Fibroblast of skin of scalp (primary cell): ENCODE measurements at places on chromosomes 16 and 17.
A peak's percentile ranks its signal among the peaks of the same experiment; 100 is the strongest.

- DNase-seq, result no peak
These were observed 524 bp downstream of the STRADA start for GRCh38 chr17:63741143-63741407.

- no peak for DNase-seq
These were observed 720 bp upstream of the ZPBP2 start for GRCh38 chr17:39867084-39867879.

DNA sequence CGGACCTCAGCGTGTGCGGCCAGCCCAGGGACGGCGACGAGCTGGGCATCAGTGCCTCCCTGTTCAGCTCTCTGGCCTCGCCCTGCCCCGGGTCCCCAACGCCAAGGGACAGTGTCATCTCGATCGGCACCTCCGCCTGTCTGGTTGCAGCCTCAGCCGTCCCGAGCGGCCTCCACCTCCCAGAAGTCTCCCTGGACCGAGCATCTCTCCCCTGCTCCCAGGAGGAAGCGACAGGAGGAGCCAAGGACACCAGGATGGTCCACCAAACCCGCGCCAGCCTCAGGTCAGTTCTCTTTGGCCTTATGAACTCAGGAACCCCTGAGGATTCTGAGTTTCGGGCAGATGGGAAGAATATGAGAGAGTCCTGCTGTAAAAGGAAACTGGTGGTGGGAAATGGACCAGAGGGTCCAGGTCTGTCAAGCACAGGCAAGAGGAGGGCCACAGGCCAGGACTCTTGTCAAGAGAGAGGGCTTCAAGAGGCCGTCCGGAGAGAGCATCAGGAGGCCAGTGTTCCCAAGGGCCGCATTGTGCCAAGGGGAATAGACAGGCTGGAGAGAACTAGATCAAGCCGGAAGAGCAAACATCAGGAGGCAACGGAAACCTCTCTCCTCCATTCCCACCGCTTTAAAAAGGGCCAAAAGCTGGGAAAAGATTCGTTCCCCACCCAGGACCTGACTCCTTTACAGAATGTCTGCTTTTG lies 825 bp downstream of the HASPIN start:
- no peak for DNase-seq

DNA sequence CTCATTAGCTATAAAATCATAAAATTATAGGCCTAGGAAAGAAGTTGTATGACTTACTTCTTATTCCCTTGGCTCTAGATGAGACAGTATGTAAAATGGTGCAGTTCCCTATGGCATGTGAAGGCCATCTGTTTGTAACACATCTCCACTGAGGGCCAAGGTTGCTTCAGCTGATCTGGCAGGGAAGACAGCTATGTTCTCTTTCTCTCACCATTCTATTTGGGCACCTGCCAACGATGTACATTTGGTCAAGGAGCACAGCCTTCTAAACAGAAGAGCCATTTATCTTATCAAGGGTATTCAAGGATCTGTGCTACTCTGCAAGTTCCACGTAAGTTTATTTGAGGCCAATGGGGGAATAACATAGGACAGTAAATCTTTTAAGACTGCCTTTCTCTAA lies 129.8 kb upstream of the TOM1L1 start:
- no peak for DNase-seq

DNA sequence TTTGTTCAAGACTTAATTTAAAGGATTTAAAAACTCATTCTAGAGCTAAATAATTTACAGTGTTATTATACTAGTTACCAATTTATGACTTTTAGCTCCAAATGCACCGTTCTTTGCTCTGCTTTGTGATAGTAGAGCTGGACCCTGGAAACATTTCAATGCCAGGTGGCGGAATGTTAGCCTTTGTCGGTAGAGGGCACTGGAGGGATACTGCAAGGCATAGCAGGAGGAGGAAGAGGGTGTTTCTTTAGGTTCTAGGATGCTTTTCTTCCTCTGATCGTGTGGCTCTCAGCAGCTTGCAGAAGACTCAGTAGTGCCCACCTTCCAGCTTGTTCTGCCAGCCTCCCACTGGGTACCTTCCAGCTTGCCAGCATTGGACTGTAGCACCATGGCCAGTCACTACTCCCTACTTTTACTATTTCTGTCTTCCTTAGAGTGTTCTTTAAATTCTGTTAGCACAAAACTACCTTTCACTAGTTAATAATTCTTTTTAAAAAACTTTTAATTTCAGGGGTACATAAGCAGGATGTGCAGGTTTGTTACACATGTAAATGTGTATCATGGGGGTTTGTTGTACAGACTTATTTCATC lies 325.3 kb downstream of the UTP18 start:
- no peak for DNase-seq

DNA sequence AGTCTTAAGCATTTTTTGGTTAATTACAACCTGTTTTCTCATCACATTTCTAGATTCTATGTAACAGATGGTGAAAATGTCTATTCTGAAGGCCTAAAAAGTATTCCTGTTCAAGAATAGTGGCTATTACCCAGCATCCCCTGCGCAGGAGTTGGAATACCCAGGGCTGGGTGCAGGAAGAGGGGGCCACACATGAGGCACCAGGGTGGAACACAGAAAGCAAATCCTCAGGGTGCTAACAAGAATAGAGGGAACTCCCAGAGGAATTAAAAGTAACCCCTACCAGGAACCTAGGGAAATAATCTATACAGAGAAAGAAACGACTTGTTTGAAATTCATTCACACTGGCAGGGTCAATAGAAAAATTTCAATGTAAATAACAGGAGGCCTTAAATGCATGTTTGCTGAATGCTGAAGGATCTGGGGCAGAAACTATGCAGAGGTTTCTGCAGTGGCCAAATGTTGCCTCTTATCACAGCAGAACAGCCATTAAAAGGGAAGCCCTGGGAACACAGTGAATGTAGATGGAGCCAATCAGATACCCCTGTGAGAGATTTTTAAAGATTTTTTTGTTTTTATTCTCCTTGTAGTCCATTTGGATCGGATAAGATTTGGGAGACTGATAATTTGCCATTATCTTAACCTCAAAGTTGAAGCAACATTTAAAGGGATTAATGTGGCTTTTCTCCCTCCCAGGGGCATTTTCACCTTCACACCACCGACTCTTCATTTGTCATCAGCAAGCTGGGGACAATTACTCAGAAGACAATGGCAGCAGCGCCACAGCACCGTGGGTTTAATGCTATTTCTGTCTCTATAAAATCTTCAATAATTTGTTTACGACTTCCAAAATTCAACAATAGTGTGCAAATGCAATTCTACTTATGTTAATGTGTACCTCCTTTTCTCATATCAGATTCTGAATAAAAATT lies 196.0 kb upstream of the PSMD7 start:
- no peak for DNase-seq

GRCh38 chr17:47297661-47298400 lies 25.9 kb upstream of the EFCAB13 start:
- no peak for DNase-seq

GRCh38 chr16:87170310-87170709 lies 146.9 kb downstream of the C16orf95 start:
- no peak for DNase-seq

DNA sequence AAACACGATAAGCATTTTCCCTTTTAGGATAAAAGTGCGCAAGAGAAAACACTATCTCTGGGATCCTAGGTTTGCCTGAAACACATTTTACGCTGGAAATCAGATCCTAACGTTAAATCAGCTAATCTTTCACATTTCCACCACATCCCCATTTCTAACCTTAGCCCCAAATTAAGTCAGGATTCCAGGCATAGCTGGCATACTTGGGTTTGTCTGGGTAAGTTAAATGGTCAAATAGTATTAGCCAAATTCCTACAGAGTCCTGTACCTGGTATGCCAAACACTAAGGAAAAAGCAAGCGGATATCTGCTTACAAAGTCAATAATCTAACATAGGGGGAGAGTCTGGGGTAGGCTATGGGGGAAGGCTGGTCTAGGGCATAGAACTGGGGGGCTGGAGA lies 557.4 kb upstream of the ZFHX3 start:
- DNase-seq, result peak; percentile 4

- peak; percentile 70 for DNase-seq
These were observed 364.7 kb upstream of the DYNLRB2 start for GRCh38 chr16:80176114-80176513.

- no peak for DNase-seq
These were observed 182.6 kb downstream of the LGALS9B start for GRCh38 chr17:20284570-20285295.

GRCh38 chr16:68499006-68499405 lies 40.1 kb upstream of the ZFP90 start:
- no peak for DNase-seq

DNA sequence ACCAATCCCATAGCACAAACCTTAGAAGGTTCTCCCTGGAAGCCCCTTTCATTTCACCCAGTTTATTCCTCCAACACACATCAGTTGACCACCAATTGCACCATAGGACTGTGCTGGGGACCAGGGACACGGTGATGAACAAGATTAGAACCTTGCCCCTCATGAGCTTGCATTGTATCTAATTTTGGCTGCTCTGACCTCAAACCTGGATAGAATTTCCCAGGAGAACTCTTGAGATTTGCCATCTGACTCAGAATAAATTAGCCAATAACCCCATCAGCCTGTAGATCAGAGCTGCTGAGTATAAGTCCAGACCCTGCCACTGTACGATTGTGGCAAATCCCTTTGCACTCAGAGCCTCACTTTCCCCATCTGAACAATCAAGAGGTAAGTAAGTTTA lies 52.1 kb downstream of the CDH11 start:
- peak; percentile 31 for DNase-seq

- DNase-seq, result peak; percentile 38
These were observed 527 bp downstream of the EIF5A start for GRCh38 chr17:7307686-7308624.

GRCh38 chr17:17782523-17783115 lies 54.2 kb downstream of the SREBF1 start:
- no peak for DNase-seq

DNA sequence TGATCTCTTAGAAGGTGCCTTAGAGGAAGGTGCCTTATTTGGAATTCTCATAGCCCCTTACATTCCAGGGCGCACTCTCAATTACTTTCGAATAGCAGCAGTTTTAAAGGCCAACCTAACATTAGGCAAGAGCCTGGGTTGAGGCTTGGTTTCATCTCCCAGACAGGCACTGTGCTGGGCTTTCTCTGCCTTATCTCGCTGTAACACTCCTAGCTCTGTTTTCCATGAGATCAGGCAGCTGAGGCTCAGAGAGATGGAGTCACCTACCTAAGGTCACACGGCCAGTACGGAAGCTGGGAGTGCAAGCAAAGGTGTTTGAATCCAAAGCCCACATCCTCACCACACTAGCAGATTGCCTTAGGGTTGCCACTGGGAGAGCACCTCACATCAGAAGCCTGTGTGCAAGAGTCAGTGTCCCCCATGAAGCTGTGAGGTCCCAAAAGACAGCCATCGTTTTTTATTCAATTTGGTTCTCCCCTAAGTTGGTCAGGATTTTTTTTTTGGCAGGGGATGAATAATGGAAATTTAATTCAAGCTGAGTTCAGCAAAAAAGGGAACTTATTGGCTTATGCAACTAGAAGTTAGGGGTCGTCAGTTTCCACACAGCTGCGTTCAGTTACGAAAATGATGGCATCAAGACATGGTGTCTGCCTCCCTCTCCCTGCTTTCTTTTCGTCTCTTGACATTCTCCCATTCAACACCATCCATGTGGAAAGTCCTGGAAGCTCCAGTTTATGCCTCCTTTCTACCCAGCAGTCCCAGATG lies 206.4 kb downstream of the KATNIP start:
- no peak for DNase-seq

DNA sequence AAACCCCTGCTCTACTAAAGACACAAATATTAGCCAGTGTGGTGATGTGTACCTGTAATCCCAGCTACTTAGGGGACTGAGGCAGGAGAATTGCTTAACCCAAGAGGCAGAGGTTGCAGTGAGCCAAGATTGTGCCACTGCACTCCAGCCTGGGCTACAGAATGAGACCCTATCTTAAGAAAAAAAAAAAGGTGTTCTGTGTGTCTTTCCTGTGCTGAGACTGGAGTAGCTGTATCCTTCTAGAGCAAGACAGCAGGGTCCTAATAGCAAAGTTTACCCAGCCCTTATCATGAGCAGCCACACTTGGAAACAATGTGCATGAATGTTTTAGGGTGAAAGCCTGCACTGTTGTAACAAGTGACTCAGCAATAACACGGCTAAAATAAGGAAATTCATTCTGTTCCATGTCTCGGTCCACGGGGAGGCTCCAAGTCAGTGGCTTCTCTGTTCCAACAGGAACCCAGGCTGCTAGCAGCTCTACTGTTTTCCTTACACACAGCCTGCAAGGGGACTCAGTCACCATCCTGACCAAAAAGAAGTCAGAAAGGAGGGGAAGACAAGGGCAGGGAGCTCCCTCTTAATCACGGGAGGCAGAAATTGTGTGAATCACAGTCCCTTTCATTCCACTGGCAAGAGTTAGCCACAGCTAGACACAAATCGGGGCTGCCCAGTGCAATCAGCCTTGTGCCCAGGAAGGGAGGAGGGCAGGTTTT lies 7.1 kb upstream of the SLC5A11 start:
- peak; percentile 41 for DNase-seq

DNA sequence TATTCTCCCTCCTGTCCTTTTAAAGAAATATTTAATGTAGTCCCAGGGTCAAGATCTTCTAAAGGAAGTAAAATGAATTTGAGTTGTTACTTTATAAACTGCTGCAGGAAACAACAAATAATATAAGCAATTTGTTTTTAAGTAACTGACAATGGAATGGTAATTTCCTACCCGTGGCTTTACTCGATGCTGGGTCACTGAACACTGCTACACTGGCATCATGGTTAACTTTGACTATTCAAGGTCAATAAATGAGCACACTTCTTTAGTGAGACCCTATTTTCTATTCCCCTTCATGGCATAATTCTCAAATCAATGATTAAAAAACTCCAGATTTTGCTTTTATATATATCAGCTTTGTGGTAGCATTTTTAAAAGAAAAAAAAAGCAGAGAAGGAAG lies 22.1 kb upstream of the ERCC4 start:
- DNase-seq, result no peak

DNA sequence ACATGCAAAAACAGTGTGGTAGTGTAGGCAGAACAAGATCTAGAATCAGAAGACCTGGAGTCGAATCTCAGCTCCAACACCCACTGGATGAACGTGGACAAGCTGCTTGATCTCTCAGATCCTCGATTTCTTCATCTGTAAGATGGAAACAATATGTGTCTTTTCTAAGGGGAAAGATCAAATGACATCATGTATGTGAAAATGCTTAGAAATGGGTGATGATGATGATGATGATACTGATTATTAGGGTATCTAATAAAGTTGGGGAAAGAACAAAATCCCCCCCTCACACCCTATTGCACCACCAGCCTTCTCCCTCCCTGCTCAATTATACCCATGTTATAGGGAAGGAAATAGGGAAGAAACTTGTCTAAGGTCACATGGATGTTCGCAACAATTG lies 10.9 kb downstream of the DYNLL2 start:
- no peak for DNase-seq

DNA sequence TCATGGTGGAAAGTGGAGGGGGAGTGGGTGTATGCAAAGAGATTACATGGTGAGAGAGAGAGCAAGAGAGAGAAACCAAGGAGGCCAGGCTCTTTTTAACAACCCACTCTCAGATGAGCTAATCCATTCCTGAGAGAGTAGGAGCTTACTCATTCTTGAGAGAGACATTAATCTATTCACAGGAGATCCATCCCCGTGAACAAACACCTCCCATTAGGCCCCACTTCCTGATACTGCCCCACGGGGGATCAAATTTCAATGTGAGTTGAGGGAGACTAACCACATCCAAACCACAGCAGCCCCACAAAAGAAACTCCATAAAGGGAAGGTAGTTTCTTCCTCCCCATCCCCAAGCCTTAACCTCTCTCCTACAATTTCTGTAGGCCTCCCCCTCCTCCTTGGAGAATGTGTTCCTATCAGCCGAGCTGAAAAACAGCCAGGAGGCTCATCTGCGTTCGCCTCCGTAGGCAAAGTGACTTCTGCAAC lies 450.0 kb downstream of the NPIPA7 start:
- no peak for DNase-seq

GRCh38 chr17:65173284-65173793 lies 36.2 kb downstream of the RGS9 start:
- DNase-seq, result peak; percentile 55
